ENCODE measurements at places on chromosomes 13 and 19. TPM values are rescaled to one million over a fixed set of nuclear protein-coding genes. Genes with fewer than 3 reads are reported as not detected.
A peak's percentile ranks its signal among the peaks of the same experiment; 100 is the strongest.

DNA sequence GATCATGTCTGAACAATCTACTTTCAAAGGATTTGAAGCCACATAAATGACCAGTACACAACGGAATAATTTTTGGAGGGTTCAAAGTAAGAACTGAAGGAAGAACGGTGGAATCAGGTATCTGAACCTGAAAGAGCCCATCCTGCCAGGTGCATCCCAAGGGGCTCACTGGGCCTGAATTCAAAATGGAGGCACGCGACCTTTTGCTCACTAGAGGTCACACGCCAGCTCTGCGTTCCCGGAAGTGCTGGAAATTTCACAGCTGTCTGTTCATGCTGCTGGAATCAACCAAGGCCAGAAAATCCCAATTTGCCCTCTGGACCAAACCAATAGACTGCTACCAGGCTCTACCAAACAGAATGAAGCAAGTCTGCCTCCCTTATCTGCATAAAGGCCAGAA is 4.2 kb upstream of the RASA3 start:
- no peaks in the 10 kb centered on the region for H3K36me3 ChIP-seq
- H3K27ac ChIP-seq: no peak overlapping the region
- H3K4me3 ChIP-seq: no peak overlapping the region

The ANKRD24 gene
- total RNA-seq: 0.25 TPM

DNA sequence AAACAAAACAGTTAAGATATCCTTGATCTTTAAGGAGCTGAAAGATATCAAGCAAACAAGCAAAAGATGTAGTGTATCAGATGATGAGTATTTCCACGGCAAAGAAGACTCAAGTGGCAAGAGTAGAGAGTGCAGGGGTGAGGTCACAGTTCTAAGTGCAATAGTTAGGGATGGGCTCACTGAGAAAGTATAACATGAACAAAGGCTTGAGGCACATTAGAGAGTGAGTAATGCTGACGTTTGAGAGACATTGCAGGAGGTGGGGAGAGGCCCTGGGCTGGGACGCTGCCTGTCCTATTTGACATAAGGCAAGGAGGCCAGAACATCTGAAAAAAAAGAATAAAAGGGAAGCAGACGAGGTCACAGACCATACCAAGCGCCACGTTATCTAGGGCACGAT is 1.4 kb downstream of the DUXA start:
- H3K27me3 ChIP-seq: no peaks in the 10 kb centered on the region
- DNase-seq: no peak
- no peaks in the 10 kb centered on the region for H3K4me1 ChIP-seq

GRCh38 chr13:101951114-101951513 is 450.7 kb downstream of the FGF14 start:
- DNase-seq: no peak
- H3K4me1 ChIP-seq: no peaks in the 10 kb centered on the region
- no peak overlapping the region for H3K27ac ChIP-seq
- no peak overlapping the region for H3K4me3 ChIP-seq
- no peaks in the 10 kb centered on the region for H3K27me3 ChIP-seq

DNA sequence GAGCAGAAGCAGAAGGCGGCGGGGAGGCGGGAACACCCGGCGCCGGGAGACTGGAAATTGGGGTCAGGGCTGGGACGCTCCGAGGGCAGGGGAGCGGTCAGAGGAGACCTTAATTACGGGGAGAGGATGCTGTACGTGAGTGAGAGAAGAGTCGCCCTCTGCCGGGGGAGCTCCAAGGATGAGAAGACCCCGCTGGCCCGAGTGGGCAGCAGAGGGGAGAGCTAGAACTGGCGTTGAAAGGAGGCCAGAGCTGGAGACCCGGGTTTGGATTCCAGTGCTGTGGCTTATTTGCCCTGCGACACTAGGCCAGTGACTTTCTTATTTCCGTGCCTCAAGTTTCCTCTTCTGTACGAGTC is 536 bp downstream of the FAM32A start:
- H3K27me3 ChIP-seq: no peaks in the 10 kb centered on the region
- peak overlapping the region; percentile 67 for H3K4me3 ChIP-seq
- no peak for DNase-seq
- H3K36me3 ChIP-seq: no peaks in the 10 kb centered on the region
- H3K27ac ChIP-seq: peak overlapping the region; percentile 72

- no peak overlapping the region for H3K4me3 ChIP-seq
- DNase-seq: no peak
These were observed 757.6 kb downstream of the LIG4 start for GRCh38 chr13:107457686-107458085.

DNA sequence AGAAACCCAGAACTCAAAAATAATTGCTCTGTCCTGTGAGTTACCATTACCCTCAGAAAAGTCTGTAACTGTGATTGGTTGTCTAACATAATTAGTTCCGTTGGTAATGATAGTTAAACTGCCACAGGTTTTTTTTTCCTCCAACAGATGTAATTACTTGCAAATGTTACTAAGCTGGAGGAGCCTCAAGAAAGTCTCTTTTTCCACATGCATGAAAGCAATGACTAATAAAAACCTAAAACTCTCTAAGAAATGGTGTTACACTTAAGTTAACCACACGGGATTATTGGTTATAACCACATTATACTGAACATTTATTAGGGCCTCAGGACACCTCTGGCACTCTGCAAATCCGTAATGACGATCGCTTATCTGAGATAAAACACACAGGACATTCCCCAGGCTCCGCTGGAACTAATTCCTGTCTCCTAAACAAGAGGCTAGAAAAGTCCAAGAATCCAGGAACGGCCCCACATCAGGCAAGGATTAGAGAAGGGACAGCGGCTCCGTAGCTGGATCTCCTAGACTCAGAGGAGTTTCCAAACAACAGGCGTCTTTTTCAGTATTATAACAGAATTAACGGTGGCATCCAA is 753 bp downstream of the ZNF235 start:
- H3K4me1 ChIP-seq: peaks cover 17% of the 10 kb centered on the region
- no peaks in the 10 kb centered on the region for H3K36me3 ChIP-seq
- no peaks in the 10 kb centered on the region for H3K27me3 ChIP-seq
- no peak for DNase-seq

- no peaks in the 10 kb centered on the region for H3K4me1 ChIP-seq
- no peak overlapping the region for H3K27ac ChIP-seq
- no peaks in the 10 kb centered on the region for H3K27me3 ChIP-seq
- H3K36me3 ChIP-seq: peaks cover 13% of the 10 kb centered on the region
- H3K4me3 ChIP-seq: no peak overlapping the region
These were observed 9.6 kb downstream of the ZNF211 start for GRCh38 chr19:57642396-57643046.

DNA sequence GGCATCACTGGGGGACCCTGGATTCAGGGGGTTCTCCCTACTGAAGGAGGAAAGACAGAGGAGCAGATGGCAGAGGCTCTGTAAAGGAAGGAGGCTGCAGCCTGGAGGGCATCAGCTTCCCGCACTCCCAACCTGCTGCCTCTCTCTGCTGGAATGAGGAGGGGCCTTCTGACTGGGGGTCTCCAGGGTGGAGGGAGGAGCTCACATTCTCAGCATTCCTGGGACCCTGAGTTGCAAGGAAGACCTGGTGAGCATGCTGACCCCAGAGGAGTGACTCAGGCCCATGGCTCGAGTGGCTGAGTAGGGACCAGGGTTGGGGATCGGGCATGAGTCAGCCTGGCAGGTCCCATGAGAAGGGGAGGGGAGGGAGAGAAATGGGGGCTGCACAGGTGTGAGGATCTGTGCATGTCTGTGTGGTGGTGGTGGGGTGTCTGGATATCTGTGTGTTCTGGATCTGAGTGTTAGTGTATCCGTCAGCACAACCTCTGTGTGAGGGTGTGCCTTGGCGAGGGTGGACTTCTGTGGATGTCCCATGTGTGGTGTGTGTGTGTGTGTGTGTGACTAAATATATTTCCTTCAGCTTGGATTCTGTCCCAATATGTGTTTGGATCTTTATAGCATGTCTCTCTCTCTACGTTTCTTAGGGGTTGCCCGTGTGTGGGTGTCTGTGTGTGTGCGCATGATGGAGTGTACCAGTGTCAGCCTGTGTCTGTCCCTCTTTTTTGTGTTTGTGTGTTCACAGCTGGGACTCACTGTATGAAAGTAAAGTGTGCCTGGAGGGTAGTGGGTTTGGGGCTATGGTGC is 4.6 kb downstream of the AXL start:
- H3K27ac ChIP-seq: peak overlapping the region; percentile 53
- H3K36me3 ChIP-seq: no peaks in the 10 kb centered on the region
- H3K4me1 ChIP-seq: peaks cover 62% of the 10 kb centered on the region
- no peak for DNase-seq
- no peaks in the 10 kb centered on the region for H3K27me3 ChIP-seq
- no peak overlapping the region for H3K4me3 ChIP-seq

The DENND1C gene
- 2.9 TPM for total RNA-seq

- no peak for DNase-seq
- H3K4me1 ChIP-seq: peaks cover 17% of the 10 kb centered on the region
- H3K36me3 ChIP-seq: no peaks in the 10 kb centered on the region
- no peak overlapping the region for H3K27ac ChIP-seq
- H3K4me3 ChIP-seq: no peak overlapping the region
- H3K27me3 ChIP-seq: no peaks in the 10 kb centered on the region
These were observed 10.8 kb downstream of the NDUFA11 start for GRCh38 chr19:5892772-5893275.

- H3K4me1 ChIP-seq: peaks cover 30% of the 10 kb centered on the region
- H3K4me3 ChIP-seq: peak overlapping the region; percentile 93
- peak overlapping the region; percentile 92 for H3K27ac ChIP-seq
- H3K36me3 ChIP-seq: no peaks in the 10 kb centered on the region
These were observed 23.4 kb downstream of the IPO5 start for GRCh38 chr13:97976610-97977521.

The VSIG10L gene
- total RNA-seq: 20.1 TPM

GRCh38 chr13:52885141-52885540 is 36.7 kb upstream of the PCDH8 start:
- H3K27ac ChIP-seq: no peak overlapping the region
- no peaks in the 10 kb centered on the region for H3K36me3 ChIP-seq
- H3K4me3 ChIP-seq: no peak overlapping the region
- no peaks in the 10 kb centered on the region for H3K27me3 ChIP-seq
- no peak for DNase-seq

The SULT2B1 gene
- total RNA-seq: 43.0 TPM

The LHB gene
- total RNA-seq: not detected

- H3K36me3 ChIP-seq: no peaks in the 10 kb centered on the region
- no peak overlapping the region for H3K4me3 ChIP-seq
- peaks cover 73% of the 10 kb centered on the region for H3K4me1 ChIP-seq
- H3K27me3 ChIP-seq: no peaks in the 10 kb centered on the region
These were observed 29.8 kb downstream of the DNM2 start for GRCh38 chr19:10747674-10748073.

GRCh38 chr13:114080739-114081561 is 51.5 kb downstream of the RASA3 start:
- H3K4me1 ChIP-seq: peaks cover 34% of the 10 kb centered on the region
- H3K4me3 ChIP-seq: no peak overlapping the region
- H3K27me3 ChIP-seq: no peaks in the 10 kb centered on the region
- H3K27ac ChIP-seq: peak overlapping the region; percentile 81
- H3K36me3 ChIP-seq: no peaks in the 10 kb centered on the region

The CAMSAP3 gene
- 12.8 TPM for total RNA-seq

- H3K4me3 ChIP-seq: no peak overlapping the region
- no peak for DNase-seq
- H3K36me3 ChIP-seq: no peaks in the 10 kb centered on the region
These were observed 40.8 kb upstream of the F7 start for GRCh38 chr13:113064534-113065405.

- H3K4me1 ChIP-seq: no peaks in the 10 kb centered on the region
- no peaks in the 10 kb centered on the region for H3K36me3 ChIP-seq
- H3K4me3 ChIP-seq: no peak overlapping the region
- DNase-seq: no peak
- no peaks in the 10 kb centered on the region for H3K27me3 ChIP-seq
These were observed 101.0 kb downstream of the ZIC5 start for GRCh38 chr13:99870541-99870940.

DNA sequence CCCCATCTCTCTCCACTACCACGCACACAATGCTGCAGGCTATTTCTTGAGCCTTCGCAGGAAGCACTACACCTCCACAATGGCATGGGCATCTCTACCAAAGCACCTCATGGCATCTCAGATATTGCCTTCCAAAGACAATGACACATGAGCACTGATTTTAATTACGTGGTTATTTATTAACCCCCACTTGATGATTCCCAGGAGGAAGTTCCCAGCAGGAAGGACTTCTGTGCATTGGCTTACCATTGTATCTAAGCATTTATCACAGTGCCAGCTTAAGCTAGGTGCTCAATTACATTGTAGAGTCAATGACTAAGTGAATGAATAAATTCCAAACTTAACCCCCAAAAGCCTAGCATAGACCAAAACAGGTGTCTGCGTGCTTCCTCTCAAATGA is 101.4 kb downstream of the ABCC4 start:
- no peak overlapping the region for H3K27ac ChIP-seq
- H3K27me3 ChIP-seq: no peaks in the 10 kb centered on the region
- no peak overlapping the region for H3K4me3 ChIP-seq
- no peaks in the 10 kb centered on the region for H3K4me1 ChIP-seq
- H3K36me3 ChIP-seq: no peaks in the 10 kb centered on the region

DNA sequence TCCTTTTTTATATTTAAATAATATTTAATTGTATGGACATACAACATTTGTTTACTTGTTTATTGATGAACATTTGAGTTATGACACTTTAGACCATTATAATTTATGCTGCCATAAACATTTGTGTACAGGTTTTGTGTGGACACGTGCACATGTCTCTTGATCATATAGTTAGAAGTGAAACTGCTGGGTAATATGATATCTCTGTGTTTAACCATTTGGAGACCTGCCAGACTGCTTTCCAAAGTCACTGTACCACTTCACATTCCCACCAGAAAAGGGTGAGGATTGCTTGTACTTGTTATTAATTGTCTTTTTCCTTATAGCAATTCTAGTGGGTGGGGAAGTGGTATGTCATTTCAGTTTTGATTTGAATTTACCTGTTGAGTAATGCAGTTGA is 145.6 kb upstream of the KLHL1 start:
- H3K27ac ChIP-seq: no peak overlapping the region
- no peak for DNase-seq
- H3K36me3 ChIP-seq: no peaks in the 10 kb centered on the region
- H3K4me1 ChIP-seq: no peaks in the 10 kb centered on the region
- H3K27me3 ChIP-seq: no peaks in the 10 kb centered on the region

- no peaks in the 10 kb centered on the region for H3K4me1 ChIP-seq
- H3K4me3 ChIP-seq: no peak overlapping the region
- peak overlapping the region; percentile 78 for H3K27ac ChIP-seq
- no peaks in the 10 kb centered on the region for H3K36me3 ChIP-seq
- H3K27me3 ChIP-seq: no peaks in the 10 kb centered on the region
These were observed 5.4 kb upstream of the PLAUR start for GRCh38 chr19:43675269-43675879.

GRCh38 chr13:112574834-112575613 is 12.9 kb downstream of the TUBGCP3 start:
- no peak overlapping the region for H3K4me3 ChIP-seq
- no peaks in the 10 kb centered on the region for H3K36me3 ChIP-seq
- peaks cover 39% of the 10 kb centered on the region for H3K4me1 ChIP-seq
- no peak overlapping the region for H3K27ac ChIP-seq
- H3K27me3 ChIP-seq: no peaks in the 10 kb centered on the region

The HIPK4 gene
- total RNA-seq: 0.74 TPM

The CATSPERD gene
- not detected for total RNA-seq

Data from vagina (tissue), 2 donors.